ENCODE measurements at places on chromosomes 1 and 21.
A peak's percentile ranks its signal among the peaks of the same experiment; 100 is the strongest.

DNA sequence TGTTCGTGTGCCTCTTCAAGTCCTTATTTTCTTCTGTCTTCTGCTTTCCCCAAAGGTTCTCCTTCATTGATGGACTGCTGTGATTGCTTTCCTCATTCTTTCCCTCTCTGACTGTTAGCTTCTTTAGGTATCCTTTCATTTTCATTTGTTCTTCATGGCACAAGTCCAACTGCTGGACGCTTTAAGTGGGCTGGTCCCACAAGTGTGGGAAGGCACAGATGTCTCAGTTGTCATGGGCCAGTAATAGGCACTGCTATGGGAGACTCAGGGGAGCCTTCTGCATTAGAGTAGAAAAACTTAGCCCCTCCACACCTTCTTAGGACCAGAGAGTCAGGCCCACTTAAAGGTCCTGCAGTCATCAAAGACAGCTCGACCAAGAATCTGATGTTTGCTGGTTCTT, 122.3 kb upstream of the C1orf105 start:
- no peak for DNase-seq

GRCh38 chr1:96524100-96524499, 197.5 kb upstream of the PTBP2 start:
- DNase-seq = no peak

DNA sequence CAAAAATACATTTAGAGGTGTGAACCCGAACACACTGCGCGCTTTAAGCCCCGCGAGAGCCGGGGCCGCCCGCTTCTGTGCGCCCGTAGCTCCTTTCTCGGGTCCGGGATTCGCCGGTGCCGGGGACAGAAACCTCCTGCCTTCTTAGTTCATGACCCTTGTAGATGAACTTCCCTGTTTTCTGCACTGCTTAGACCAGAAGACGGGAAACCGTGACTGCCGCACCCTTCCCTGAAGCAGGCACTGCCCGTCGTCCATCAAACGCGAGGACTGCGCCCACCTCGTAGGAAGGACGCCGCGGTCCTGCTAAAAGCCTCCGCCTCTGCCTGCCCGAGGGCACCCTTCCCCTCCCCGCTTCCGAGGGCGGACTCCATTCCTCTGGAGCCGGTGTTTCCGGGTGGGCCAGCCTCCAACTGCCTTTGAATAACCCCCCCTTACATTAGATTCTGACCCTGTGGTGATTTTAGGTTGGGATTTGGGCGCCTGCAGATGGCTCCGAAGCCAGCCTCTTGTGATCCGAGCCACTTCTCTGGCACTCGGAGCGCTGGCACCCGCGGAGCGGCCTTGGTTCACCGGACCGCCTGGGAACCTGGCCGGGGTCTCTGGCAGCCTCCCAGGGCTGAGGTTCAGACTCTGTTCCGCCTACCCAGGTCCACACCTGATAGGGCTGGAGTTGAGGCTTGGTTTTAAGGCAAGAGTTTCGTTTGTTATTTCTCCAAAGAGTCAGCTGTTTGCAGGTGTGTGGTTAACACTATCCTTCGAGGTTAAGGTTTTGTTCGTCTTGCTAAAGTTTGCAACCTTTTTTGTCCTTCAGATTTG, 1.2 kb upstream of the PTTG1IP start:
- peak; percentile 86 for DNase-seq

DNA sequence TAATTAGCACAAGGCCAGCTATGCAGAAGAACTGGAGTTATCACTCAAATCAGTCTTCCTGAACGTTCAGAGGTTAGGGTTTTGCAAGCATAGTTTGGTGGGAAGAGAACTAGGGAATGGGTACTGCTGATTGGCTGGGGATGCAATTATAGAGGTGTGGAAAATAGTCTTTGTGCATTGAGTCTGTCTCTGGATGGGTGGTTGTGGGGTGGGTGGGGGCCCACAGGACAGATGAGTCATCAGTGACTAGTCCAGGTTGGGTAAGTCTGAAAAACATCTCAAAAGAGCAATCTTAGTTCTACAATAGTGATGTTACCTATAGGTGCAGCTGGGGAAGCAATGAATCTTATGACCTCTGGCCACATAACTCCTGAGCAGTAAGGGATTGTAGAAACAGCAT, 89.7 kb upstream of the HMCN1 start:
- DNase-seq = no peak
